Nucleus accumbens (tissue), 56 donors: ENCODE measurements at places on chromosomes 7 and 10.

- DNase-seq, result no peak
Measured at GRCh38 chr10:17428351-17429097, 25.9 kb downstream of the ST8SIA6 start.

DNA sequence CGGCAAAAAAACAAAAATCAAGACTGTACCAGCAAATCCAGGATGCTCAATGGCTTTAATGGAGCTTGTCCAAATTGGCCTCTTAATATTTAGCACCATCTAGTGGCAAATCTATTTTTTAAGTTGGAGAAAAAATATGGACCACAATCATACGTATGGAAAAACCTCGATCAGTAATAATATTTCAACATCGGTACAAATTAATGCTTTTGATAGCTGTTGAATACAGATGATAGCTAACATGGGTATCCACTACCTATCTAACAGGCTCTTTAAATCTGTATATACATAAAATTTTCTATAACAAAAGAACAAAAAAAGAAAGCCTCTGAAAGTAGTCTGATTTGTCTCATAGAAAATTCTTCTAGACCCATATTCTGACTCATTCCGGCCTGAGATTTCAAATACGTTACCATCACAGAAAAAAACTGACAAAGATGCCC, 29.2 kb downstream of the COA1 start:
- no peak for DNase-seq

DNA sequence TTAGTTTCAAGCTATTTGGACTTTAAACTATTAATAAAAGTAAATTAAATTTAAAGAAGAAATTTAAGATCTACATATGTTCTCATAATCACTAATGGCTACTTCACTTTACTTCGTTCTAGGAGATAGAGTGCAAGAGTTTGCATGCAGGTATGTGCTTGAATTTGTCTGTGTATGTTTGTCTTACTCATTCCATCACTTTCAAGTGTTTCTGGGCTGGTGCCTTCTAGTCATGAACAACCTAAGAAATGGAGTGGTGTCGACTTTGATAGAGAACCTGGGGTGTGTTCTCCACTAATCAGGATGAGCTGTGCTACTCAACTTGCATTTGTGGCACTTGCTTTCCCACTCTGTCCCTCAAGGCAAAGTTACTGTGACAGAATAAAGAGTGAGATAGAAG, 169.9 kb downstream of the KCND2 start:
- DNase-seq, result no peak

- DNase-seq, result no peak
Measured at GRCh38 chr7:127874951-127875608, 156.2 kb downstream of the LRRC4 start.

- DNase-seq, result no peak
Measured at GRCh38 chr7:121397822-121398221, 1.7 kb upstream of the FAM3C start.

DNA sequence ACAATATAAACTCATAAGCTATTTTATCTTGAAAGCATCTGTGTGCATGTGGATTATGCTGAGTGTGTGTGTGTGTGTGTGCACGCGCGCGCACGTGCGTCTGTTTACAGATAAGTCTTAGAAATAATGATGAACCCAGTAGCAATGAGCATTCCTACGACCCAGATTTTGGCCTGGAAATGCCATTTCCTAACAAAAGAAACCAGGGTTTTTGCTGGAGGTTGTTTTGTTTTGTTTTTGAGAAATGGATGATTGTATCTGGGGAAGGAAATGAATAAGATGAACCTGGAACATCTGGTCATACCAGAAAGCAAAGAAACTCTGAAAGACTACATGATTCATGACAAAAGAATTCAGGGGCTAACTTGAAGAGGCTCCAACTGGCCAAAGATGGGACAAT, 22.1 kb upstream of the LMOD2 start:
- DNase-seq, result no peak
